ENCODE measurements at places on chromosomes 16 and 17.
A peak's percentile ranks its signal among the peaks of the same experiment; 100 is the strongest.

GRCh38 chr16:82655072-82655714 lies 28.4 kb downstream of the CDH13 start:
- DNase-seq = no peak

DNA sequence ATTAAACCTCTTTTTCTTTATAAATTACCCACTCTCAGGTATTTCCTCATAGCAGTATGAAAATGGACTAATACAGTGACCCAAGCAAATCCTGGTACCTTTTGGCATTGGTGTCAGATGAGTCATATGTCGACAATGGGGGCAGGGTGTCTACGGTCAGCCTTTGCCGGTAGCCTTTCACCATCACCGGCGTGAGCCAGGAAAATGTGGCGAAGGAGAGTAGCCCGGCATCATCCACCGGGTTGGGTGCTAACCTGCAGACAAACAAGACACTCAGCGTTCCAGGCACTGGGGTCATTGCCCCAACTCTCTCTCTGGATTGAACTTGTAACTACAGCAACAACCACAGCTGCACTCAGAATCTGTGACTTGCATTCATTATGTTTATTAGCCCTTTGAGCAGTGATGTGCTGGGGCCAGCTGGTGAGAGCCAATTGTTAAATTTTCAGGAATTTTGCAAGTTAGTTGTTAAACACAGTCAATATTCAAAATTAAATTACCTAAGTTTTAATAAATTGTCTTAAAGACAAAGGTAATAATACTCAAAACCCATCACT lies 11.9 kb downstream of the ABCC12 start:
- no peak for DNase-seq

GRCh38 chr16:87131996-87132345 lies 185.2 kb downstream of the C16orf95 start:
- DNase-seq = no peak

- DNase-seq = no peak
Measured at GRCh38 chr16:79560318-79560717, 40.2 kb downstream of the MAF start.

DNA sequence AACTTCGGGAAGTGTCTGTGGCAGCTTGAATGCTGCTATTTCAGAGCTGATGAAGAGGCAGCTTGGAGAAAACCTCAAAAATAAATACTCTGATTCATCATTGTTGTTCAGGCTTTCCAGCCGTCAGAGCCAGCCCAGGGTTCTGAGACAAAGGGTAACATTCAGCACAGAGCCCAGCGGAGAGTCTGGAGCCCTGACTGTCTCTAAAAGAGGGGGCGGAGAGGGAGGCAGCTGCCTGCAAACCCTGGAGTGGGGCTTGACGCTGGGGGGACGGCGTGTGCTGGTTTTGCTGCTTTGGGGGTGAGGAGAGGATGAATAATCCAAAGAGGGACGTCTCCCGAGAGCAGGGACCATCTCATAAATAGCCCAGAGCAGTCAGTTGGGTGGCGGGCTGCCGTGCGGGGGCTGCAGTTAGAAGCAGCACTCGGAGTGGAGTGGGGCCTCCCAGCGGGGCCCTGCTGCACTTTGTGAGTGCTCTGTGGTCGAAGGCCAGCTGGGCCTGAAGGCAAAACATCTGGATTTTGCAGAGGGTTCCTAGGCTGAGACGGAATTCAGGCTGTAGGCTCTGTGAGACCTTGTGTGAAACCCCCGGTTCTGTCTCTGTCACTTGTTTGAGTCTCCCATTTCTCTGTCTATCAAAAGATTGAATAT lies 237.8 kb downstream of the PRKCA start:
- no peak for DNase-seq

DNA sequence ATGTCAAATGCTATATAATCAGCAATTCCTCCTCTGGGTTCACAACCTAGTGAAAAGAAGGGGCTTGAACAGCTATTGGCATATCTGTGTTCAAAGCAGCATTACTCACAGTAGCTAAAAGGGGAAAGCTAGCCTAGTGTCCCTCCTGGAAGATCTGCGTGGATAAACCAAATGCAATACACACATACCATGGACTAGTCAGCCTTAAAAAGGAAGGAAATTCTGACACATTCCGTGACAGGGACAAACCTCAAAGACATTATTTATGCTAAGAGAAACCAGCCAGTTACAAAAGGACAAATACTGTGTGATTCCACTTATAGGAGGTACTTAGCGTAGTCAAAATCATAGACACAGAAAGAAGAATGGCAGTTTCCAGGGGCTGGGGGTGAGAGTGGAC lies 90.1 kb downstream of the XYLT1 start:
- no peak for DNase-seq

DNA sequence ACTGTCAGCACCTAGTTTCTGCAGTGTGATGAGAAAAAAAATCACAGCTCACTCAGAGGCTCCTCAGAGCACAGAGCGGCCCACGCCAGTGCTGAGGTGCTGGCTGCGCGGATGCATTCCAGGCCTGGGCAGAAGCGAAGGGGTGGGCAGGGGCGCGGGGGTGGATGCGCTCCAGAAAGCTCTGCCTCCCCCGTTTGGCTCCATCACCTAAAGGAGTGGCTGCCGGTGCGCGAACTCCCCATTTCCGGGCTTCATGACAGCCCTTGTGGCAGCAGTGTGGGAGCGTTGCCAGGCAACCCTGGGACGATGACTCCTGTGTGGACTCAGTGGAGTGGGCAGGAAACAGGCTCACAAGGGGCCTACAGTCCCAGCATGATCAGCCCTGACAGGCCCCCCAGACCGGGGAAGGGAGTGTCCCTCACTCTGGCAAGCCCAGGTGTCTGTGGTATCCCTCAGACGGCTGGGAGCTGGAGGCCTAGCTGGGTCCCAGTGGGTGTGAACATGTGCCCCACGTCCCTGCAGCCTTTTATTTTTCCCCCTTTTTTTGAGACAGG lies 32.8 kb upstream of the NUDT16L1 start:
- no peak for DNase-seq

GRCh38 chr17:17525311-17525710 lies 29.1 kb upstream of the RASD1 start:
- DNase-seq = no peak

- peak; percentile 80 for DNase-seq
Measured at GRCh38 chr17:39671651-39672521, 3.6 kb downstream of the PNMT start.

DNA sequence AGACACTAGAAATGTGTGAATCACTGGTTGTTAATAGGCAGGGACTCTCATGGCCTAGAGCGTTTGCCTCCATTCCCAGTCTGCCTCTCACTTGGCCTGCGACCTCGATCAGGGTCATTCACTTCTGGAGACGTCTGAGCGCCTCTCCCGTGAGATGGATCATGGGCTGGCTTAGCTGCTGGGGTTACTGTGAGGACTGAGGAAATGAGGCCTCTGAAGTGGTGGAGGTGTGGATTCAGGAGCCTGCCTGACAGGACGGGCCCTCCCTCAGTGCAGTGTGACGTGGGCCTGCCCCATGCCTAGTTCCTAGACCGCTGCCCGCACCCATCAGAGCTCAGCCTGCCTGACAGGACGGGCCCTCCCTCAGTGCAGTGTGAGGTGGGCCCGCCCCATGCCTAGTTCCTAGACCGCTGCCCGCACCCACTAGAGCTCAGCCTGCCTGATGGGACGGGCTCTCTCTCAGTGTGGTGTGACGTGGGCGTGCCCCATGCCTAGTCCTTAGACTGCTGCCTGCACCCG lies 61.9 kb downstream of the BANP start:
- DNase-seq = no peak

DNA sequence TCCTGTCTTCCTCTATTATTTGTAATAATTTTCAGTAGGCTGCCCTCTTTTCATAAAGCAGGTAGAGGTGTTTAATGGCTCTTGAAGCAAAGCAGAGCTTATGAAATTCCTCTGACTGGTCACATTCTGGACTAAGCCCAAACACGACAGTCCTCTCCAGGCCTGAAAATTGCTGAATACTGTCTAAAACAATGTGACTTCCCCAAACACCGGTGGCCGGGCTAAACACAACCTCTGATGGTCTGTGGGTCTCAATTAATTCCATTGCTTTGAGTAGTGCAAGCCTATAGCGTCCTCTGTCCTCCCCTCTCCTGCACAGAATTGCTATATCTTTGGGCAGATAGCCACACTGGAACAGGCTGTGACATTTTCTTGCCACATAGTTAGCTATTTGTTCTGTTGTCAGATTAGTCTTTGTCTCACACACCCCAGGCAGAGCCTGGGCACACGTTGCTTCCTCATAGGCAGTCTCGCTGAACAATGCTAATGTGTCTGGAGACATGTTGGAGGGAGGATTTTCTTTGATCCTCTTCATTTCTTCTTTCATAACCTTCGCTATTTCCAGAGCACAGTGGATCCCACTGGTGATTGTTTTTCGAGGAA lies 10.8 kb upstream of the SLFN12L start:
- no peak for DNase-seq

GRCh38 chr17:280901-281300 lies 71.7 kb downstream of the RPH3AL start:
- DNase-seq = no peak

GRCh38 chr16:74747716-74748615 lies 26.7 kb downstream of the FA2H start:
- DNase-seq = no peak

- DNase-seq = no peak
Measured at GRCh38 chr16:47984669-47985068, 171.1 kb downstream of the ABCC12 start.

DNA sequence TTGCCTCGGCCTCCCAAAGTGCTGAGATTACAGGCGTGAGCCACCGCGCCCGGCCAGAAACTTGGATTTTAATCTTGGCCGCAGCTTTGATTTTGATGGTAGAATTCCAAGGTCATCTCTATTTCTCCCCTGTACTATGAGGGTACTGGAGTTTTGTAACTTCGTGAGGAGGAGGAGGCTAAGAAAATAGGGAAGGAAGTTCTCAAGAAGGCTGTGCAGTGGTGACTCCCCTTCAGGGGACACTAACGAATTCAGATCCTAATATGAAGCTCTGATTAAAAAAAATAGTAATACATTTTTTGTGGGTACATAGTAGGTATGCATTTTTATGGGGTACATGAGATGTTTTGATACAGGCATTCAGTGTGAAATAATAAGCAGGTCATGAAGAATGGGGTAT lies 55.9 kb downstream of the LDHD start:
- no peak for DNase-seq

- DNase-seq = no peak
Measured at GRCh38 chr17:70563281-70563820, 394.0 kb downstream of the KCNJ2 start.

Data from 8988T (cell line).